ENCODE measurements at places on chromosomes 2 and 18.

DNA sequence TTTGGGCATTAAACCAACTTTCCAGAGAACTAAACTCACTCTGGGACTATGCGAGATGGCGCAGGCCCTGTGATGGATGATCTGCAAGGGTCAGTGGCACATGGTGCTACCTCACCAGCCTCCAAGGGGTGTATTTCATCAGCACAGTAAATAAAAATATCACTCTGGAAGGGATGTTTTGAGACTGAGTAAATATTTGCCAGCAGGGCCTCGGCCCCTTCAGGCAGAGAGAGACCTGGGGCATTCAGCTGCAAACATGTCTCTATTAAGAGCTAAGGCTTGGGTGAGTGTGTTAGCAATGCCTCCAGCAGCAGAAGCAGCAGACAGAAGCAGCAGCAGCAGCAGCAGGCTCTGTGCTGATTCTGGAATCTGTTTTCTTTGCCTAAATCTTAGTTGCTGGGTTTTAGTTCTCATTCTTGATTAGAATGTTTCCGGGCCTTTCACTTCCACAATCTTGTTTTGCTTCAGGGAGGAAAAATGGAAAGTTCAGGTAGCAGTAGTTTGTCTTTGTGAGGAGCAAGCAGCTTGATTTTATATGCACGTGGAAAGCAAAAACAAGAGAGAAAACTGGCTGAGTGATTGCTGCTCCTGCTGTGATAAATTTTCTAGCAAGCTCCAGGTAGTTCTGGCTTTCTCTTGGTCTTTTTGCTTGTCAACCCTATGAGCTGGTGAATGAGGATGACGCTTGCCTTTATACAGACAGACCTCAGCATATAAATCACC lies 18.6 kb downstream of the ADCYAP1 start:
- DNase-seq: no peak

DNA sequence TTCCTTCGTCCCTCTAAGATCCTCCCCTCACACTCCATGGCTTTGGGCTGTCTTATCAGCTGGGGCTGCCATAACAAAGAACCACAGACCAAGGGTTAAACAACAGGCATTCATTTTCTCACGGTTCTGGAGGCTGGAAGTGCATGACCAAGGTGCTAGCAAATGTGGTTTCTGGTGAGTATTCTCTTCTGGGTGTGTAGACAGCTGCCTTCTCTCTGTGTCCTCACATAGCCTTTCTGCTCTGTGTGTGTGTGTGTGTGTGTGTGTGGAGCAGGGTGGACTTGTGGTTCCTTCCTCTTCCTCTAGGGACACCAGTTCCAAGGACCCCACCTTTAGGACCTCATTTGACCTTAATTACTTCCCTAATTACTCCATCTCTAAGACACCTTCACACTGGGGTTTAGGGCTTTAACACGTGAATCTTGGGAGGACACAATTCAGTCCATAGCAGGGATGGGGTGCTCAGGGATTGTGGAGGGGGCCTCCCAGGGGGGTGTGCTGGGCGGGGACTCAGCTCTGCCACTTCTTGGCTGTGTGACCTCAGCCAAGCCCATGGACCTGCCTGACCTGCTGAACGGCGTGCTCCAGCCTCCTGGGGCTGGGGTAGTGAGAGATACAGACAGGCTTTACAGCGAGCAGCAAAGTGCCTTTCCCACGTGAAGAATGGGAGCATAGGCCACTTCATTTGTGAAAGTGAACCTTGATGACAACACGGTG lies 38.0 kb downstream of the ACKR3 start:
- DNase-seq: no peak

DNA sequence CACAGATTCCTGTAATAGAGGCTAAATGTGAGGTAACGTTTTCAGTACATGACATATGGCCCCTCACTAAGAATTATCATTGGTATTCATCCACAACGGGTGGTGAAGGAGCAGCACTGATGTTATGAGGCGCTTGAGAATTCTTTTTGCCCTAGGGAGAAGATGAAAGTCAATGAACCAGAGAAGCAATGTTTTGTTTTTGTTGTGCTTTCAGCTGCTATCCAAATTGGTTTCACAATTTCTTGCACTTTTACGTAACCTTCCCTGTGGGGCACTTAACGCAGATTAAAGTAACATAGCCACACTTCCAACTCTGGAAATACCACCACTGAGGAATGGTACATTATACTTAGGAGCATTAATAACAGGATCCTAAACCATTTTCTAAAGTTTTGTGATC lies 13.3 kb upstream of the CCDC85A start:
- DNase-seq: no peak

DNA sequence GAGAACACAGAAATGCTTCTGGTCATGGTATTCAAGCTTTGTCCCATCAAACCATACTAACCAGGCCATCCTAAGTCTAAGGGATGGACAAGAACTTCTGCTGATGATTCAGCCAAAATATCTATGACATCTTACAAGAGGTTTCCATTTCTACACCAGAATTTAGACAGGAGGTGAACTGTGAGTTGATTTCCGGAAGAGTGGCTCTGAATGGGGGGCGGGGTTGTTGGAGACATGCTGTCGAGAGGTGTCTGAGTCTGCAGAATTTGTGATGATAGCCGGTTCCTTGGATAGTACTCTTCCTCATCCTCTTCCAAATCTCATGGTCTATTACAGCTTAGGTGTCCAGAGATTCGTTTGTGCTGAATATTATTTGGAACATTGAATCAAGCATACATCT lies 408.7 kb upstream of the TCF4 start:
- DNase-seq: no peak

DNA sequence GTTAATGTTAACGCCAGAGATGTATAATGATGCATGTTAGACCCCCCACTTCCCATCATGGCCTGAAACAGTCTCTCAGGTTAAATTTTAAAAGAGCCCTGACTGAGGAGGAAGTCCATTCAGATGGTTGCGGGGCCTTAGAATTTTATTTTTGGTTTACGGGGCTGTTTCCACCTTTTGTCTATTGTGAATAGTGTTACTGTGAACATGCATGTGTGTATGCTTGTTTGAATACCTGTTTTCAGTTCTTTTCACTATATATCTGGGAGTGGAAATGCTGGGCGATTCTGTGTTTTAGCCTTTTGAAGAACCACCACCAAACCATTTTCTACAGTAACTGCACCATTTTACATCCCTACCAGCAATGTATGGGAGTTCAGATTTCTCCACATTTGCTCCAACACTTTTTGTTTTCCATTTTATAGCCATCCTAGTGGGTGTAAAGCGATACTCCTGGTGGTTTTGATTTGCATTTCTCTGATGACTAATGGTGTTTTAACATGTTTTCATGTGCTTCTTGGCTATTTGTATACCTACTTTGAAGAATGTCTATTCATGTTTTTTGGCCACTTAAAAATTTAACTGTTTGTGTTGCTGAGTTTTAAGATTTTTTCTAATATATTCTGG lies 133.0 kb downstream of the MYO3B start:
- DNase-seq: no peak

GRCh38 chr2:217263756-217264155 lies 403.9 kb upstream of the TNP1 start:
- DNase-seq: no peak

DNA sequence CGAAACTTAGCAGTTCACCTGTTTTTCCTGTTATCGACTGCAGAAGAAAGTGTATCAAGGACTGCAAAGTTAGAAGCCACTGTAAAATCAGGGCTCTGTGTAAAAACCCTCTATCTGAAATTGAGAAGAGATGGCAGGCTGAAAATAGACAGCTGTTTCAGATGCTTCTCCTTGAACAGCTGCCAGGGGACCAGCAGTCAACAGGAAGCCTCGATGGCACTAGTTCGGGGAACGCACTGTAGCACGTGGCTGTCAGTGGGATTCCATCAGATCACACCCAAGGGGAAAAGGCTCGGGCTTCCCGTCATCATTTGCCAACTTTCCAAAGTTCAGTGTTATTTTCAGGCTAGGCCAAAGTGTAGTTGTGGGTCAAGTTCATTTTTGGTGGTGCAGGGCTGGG lies 316.9 kb downstream of the TXNL1 start:
- DNase-seq: no peak

DNA sequence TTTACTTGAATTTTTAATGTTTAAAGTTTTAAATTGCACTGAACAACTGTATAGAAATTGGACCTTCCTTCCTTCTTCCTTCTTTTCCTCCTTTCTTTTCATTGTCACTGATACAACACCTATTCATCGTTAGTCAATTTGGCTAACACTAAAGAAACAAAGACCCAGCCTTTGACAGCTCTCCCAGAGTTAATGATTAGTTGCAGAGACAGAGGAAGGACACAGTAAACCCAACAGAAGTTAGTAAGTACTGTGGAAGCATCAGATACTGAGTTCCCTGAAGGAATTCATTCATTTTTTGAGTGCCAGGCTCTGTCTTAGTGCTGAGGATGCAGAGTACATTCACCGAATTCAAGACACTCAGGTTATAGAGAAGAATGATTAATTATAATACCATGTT lies 77.9 kb upstream of the RAB27B start:
- DNase-seq: no peak

DNA sequence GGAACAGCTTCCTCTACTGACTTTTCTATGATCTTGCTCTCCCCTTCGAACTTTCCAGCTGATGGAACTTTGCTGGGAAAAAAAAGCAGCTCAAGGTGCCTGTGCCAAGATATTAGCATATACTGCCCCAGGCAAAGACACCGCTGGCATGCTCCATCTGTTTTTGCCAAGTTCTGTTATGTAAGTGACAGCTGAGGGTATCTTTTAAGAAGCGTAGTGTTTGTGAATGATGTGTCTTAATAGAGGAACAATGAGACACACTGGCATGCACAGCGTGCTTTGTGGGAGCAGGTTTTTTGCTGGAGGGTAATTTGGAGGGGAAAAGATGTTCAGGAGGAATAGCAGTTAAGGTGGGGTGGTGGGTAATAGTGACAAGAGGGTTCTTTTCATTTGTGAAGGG lies 47.8 kb downstream of the SLC4A3 start:
- DNase-seq: no peak

- no peak for DNase-seq
These were observed 123.5 kb downstream of the TANC1 start for GRCh38 chr2:159091976-159092375.

- DNase-seq: no peak
These were observed 18.3 kb upstream of the TAF4B start for GRCh38 chr18:26207937-26208336.

- no peak for DNase-seq
These were observed 26.0 kb upstream of the GALR1 start for GRCh38 chr18:77223653-77224052.

- DNase-seq: no peak
These were observed 124.6 kb downstream of the LRATD1 start for GRCh38 chr2:14756981-14757657.

GRCh38 chr2:42618972-42619371 lies 50.5 kb downstream of the MTA3 start:
- DNase-seq: no peak

- no peak for DNase-seq
These were observed 104.3 kb downstream of the CSRNP3 start for GRCh38 chr2:165573534-165574461.

DNA sequence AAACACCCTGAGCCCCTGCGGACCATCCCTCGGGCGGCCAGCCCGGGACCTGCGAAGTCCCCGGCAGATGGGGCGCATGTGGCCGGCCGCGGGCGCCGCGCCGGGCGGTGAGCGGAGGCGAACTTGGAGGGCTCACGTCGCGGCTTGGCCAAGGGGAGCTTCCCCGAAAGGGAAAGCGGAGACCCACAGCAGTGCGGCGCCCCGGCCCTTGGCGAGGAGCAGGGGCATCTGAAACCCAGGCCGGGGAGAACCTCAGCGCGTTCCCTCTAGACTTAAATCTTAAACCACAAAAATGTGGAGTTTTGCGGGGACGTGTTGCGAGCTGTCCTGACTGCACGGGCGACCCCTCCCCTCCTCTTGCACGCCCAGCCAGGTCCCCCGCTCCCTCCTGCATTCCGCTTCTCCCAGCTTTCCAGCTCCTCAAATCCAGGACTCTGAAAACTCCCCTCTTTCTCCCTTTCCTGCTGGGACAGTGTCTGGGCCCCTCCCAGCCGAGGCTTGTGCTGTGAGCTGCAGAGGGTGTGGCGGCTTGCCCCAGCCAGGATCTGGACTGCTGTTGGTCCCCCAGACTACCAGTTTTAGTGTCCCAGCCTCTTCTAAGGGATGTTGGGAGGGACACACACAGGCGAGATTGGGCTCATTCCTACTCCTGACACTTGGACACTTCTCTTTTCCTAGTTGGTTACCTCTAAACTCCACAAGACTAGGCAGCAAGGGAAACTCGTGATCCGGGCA lies 1.3 kb downstream of the FMNL2 start:
- DNase-seq: no peak

- no peak for DNase-seq
These were observed 29.6 kb downstream of the STEAP3 start for GRCh38 chr2:119253114-119253702.

DNA sequence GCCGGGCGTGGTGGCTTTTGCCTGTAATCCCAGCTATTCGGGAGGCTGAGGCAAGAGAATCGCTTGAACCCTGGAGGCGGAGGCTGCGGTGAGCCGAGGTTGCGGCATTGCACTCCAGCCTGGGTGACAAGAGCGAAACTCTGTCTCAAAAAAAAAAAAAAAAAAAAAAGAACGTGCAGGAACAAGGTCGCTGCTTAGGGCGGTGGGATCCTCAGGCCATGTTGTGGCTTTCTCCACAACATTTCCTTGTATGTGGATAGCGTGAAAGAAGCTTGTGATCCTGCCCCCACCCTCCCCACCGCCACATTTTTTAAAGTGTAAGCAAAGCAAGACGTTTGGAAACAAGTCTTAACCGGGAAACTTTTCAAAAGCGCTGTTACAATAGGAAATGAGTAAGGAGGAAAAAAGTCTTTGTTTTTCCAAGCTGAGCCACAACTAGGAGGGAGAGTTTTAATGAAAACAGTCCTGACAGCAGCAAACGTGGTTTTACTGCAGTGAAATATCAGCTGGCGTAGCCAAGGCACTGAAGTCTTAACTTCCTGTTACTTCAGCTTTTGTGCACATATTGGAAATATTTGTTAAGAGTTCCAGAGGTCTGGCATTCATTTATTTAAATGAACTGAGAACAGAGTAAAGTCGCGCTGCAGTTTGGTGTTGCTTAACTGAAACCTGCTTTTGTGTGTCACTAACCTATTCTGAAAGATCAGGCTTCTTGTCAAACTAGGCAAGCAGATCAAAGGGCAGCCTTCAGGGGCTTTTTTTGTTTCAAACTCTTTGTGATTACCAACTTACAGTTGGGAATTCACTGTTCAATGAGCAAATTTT lies 3.8 kb downstream of the TGIF1 start:
- DNase-seq: no peak

All from activated CD4-positive, CD25-positive, alpha-beta regulatory T cell treated with anti-CD3 and anti-CD28 coated beads, Interleukin-2, amount 50 U/mL, for 72 hours (primary cell).